SJSA1 (cell line): ENCODE measurements at places on chromosomes 3 and 15.

- no peak overlapping the region for H3K4me3 ChIP-seq
- H3K27ac ChIP-seq, result no peak overlapping the region
- no peaks in the 10 kb centered on the region for H3K4me1 ChIP-seq
- no peak for DNase-seq
Measured at GRCh38 chr3:148466143-148466542, 231.6 kb upstream of the AGTR1 start.

GRCh38 chr3:10804183-10804648 is 11.8 kb upstream of the SLC6A11 start:
- no peaks in the 10 kb centered on the region for H3K36me3 ChIP-seq
- H3K27ac ChIP-seq, result no peak overlapping the region
- no peaks in the 10 kb centered on the region; the same call in 1 of the 2 replicates for H3K27me3 ChIP-seq
- no peaks in the 10 kb centered on the region for H3K4me1 ChIP-seq
- DNase-seq, result no peak

GRCh38 chr15:100869151-100869999 is 10.3 kb upstream of the ALDH1A3 start:
- DNase-seq, result no peak
- peaks cover 2% of the 10 kb centered on the region; the same call in 1 of the 2 replicates for H3K4me1 ChIP-seq
- H3K27ac ChIP-seq, result no peak overlapping the region
- no peaks in the 10 kb centered on the region for H3K36me3 ChIP-seq
- no peaks in the 10 kb centered on the region for H3K27me3 ChIP-seq

- H3K27ac ChIP-seq, result no peak overlapping the region
- H3K4me1 ChIP-seq, result peaks cover 22% of the 10 kb centered on the region
- DNase-seq, result no peak
- H3K36me3 ChIP-seq, result peaks cover 9% of the 10 kb centered on the region; the same call in 1 of the 2 replicates
- H3K4me3 ChIP-seq, result peak overlapping the region; percentile 85
Measured at GRCh38 chr15:56242576-56243162, 1.0 kb downstream of the RFX7 start.

DNA sequence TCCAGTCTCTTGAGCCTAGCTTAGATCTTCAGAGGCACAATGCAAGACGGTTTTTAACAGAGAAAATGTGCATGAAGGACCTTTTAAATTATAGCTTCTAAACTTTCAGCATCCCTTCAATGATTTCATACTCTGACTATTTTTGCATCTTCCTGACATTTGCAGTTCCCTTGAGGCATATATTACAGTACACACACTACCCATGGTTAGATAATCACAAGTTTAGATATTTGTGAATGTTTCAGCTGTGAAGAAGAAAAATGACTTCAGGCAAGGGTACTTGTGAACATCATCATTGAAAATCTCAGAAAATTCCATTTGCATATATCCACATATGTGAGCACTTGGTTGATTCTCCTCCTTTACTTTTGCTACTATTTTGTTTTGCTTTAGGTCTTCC is 341.5 kb downstream of the ROBO2 start:
- H3K27ac ChIP-seq, result no peak overlapping the region
- H3K4me1 ChIP-seq, result no peaks in the 10 kb centered on the region
- no peaks in the 10 kb centered on the region for H3K36me3 ChIP-seq
- H3K27me3 ChIP-seq, result no peaks in the 10 kb centered on the region
- H3K4me3 ChIP-seq, result no peak overlapping the region

DNA sequence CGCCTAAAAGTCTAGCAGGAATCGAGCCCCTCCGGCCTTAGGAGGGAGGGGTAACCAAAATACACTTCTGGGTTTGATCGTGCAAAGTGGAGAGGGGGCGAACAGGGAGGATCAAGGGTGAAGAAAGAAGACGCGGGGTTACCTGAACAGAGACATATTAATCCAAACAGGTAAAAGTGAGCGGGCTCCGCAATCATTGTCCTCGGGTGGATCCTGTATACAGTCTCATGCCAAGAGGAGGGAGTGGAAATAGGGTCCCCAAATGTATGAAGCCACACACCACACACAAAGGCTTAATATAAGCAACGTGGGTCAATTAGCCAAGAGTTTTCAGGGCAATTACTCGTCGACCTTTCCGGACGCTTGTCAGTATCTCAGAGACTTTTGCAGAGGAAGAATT is 749.5 kb downstream of the ROBO1 start:
- no peaks in the 10 kb centered on the region; the same call in 1 of the 2 replicates for H3K36me3 ChIP-seq
- H3K4me3 ChIP-seq, result peak overlapping the region; percentile 81
- no peak for DNase-seq
- H3K27ac ChIP-seq, result peak overlapping the region; percentile 96; the same call in 1 of the 2 replicates

- no peaks in the 10 kb centered on the region for H3K27me3 ChIP-seq
- H3K4me1 ChIP-seq, result peaks cover 44% of the 10 kb centered on the region
- H3K27ac ChIP-seq, result peak overlapping the region; percentile 68
- no peaks in the 10 kb centered on the region for H3K36me3 ChIP-seq
Measured at GRCh38 chr3:8500989-8501370, 643 bp upstream of the LMCD1 start.

GRCh38 chr3:56556908-56557830 is at the start of gene CCDC66:
CCDC66 (plus strand) TSS chr3:56557175; CDS start chr3:56557243, 68 bp downstream.
- H3K4me1 ChIP-seq, result peaks cover 4% of the 10 kb centered on the region; the same call in 1 of the 2 replicates
- peaks cover 11% of the 10 kb centered on the region for H3K36me3 ChIP-seq

DNA sequence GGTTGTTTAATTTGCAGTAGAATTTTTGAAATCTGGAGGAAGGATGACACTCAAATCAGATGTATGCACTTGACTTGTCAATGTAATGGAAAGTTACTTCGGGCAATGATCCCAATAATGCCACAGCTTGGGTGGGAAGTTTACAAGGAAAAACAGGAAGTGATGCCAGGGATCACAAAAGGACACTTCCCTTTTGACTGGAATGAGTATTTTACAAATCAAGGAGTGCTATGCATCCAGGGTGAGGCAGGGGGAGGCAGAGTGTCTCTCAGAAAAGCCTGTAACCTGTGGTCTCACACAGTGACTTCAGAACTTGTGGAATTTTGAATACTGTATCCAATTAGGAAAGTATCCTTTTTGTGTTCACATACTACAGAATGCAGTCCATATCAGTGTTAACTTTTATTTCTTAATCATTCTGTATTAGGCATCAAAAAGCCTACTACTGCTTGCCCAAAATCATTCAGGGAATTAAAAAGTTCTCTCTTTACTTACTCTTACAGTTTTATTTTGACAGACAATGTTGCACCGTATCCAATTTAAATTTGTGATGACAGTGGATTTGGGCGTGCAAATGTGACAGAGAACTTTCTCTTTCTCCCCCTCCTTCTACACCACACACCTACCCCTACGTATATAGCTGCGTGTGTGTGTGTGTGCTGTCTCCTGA is 445.1 kb downstream of the MECOM start:
- no peak overlapping the region for H3K27ac ChIP-seq
- no peak overlapping the region for H3K4me3 ChIP-seq
- no peaks in the 10 kb centered on the region for H3K4me1 ChIP-seq
- no peaks in the 10 kb centered on the region for H3K27me3 ChIP-seq
- no peaks in the 10 kb centered on the region for H3K36me3 ChIP-seq

DNA sequence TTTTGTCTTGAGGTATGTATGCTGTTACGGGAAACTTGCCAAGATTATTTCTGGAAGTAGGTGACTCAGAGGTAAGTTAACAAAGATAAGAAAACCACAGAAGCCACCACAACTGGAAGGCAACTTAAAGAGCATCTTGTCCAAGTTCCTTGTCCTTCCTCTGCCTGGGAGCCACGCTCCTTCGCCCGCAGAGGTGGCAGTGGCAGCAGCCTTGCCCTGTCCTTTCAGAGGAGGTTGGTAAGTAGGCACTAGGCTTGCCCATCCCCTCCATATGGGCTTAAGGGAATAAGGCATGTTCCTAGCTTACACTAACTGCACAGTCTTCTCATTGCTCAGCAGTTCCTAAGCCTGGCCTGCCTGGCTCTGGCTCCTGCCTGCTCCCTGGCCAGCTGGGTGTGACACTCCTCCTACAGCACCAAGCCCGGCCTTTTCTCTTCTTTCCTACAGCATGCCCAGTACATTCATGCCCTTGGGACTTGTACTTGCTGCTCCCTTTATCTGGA is 48.0 kb upstream of the RAB6B start:
- H3K27ac ChIP-seq, result peak overlapping the region; percentile 34; the same call in 1 of the 2 replicates
- no peaks in the 10 kb centered on the region for H3K27me3 ChIP-seq
- no peaks in the 10 kb centered on the region for H3K36me3 ChIP-seq
- peak; percentile 80 for DNase-seq
- H3K4me1 ChIP-seq, result peaks cover 47% of the 10 kb centered on the region

- no peaks in the 10 kb centered on the region for H3K27me3 ChIP-seq
- H3K4me3 ChIP-seq, result no peak overlapping the region
- no peak for DNase-seq
- H3K4me1 ChIP-seq, result no peaks in the 10 kb centered on the region
Measured at GRCh38 chr15:54917312-54917711, 279.4 kb downstream of the RSL24D1 start.

DNA sequence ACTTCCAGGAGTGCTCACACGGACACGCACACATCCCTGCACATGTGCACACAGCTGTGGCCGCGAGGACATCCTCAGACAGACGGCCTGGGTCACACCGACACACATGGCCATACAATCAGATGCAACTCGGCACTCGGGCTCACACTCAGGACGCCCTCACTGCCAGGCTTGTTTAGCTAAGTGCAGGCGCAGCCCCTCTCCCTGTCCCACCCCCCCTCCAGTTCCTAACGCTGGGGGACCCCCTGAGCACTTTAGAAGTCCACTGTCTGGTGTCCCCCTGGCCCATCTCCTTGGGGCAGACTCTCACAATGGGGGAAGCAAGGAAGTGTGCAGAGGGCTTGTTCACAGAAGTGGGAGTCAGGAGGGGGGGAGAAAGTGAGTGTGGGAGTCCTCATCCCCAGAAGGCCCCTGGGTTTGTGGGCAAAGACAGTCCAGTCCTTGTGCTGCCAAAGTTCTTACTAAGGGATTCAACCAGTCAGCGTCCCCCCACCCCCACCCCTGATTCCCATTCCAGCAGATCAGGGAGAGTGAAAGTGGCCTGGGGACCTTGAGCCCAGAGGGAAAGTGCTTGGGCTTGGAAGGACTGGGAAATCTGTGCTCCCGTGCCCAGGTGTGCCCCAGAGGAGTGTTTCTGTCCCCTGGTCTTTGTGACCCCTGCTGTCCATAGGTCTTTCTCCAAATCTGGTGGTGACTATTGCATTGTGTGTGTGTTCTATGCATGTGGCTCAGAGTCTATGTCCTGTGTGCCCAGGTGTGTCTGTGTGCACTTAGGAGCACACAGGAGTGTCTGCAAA is 767 bp upstream of the GATA2 start:
- no peak overlapping the region for H3K27ac ChIP-seq
- peaks cover 35% of the 10 kb centered on the region for H3K36me3 ChIP-seq
- peaks cover 21% of the 10 kb centered on the region for H3K4me1 ChIP-seq

DNA sequence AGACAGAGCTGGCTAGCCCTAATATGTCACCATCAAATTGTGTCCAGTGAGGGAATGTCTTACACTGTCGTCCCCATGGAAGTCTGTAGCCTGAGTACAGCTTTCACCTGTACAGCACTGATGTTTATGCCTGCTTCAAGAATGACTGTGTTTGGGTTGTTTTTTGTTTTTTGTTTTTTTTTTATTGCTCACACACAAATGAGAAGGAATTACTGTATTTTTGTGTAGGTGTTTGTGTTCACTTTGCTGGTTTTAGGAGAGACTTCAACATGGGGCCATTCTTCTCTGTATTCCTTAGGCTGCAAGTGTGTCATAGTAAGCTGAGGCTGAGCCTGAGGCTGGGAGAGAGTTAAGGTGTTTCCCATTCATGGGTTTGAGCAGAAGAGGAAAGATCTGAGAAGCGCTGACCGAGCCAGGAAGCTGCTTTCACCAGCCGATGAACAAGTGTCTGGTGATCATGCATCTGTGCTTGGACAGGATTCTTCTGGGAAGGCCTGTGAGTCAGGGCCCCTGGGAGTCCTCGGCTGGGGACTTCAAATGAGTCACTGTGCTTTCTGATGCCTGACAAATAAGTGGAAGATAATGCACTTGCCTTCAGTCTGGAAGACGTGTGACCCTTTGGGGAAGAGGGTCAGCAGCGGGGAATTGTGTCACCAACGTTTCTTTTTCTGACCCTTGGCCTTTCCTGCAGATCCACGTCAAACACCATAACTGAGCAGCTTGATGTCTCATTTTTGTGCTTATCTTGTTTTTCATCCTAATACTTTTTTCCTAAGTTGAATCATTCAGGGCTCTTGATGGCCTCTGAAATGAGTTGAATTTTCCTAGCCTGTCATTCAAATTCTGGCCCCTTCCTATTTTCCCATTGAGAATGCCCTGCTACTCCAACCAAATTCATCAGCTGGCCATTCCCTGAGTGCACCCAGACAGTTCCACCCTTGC is 36.7 kb upstream of the ZBTB38 start:
- H3K27ac ChIP-seq, result no peak overlapping the region
- DNase-seq, result peak; percentile 82
- H3K27me3 ChIP-seq, result no peaks in the 10 kb centered on the region
- no peak overlapping the region for H3K4me3 ChIP-seq
- H3K36me3 ChIP-seq, result no peaks in the 10 kb centered on the region
- peaks cover 40% of the 10 kb centered on the region for H3K4me1 ChIP-seq

DNA sequence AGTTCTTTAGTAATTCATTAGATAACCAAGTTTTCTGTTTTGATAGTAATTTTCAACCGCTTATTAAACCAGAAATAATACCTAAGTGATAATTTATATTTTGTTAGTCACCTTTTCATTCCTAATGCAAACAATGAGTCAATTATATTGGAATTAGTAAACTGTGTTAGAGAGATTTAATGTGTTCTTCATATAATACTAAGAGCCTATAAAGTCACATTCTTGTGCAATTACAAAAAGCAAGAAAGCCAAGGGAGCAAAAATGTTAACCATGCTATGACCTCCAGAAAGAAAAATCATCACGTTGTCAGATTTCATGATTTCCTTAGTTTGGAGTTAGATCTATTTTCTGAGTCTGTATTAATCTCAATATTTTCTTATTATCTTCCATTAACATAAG is 108.8 kb upstream of the SAMMSON start:
- DNase-seq, result no peak
- H3K36me3 ChIP-seq, result no peaks in the 10 kb centered on the region
- no peak overlapping the region for H3K27ac ChIP-seq
- peaks cover 7% of the 10 kb centered on the region; the same call in 1 of the 2 replicates for H3K4me1 ChIP-seq

- H3K27ac ChIP-seq, result no peak overlapping the region
- no peaks in the 10 kb centered on the region for H3K27me3 ChIP-seq
- H3K4me3 ChIP-seq, result no peak overlapping the region
- H3K36me3 ChIP-seq, result peaks cover 40% of the 10 kb centered on the region
Measured at GRCh38 chr15:31374489-31374888, 47.9 kb downstream of the KLF13 start.

GRCh38 chr3:28841441-28841840 is 439.4 kb upstream of the RBMS3 start:
- no peak overlapping the region for H3K4me3 ChIP-seq
- no peaks in the 10 kb centered on the region for H3K36me3 ChIP-seq
- no peaks in the 10 kb centered on the region for H3K4me1 ChIP-seq
- H3K27me3 ChIP-seq, result no peaks in the 10 kb centered on the region; the same call in 1 of the 2 replicates
- no peak overlapping the region for H3K27ac ChIP-seq
